ENCODE measurements at places on chromosomes 12 and 14.

GRCh38 chr12:14612898-14613445, 45.3 kb upstream of the PLBD1 start:
- no peak for DNase-seq

GRCh38 chr14:51950007-51950406, 39.3 kb upstream of the RTRAF start:
- DNase-seq: no peak

GRCh38 chr14:91220581-91221000, 23.9 kb downstream of the GPR68 start:
- DNase-seq: no peak

- no peak for DNase-seq
Measured at GRCh38 chr12:28059668-28060067, 87.1 kb upstream of the PTHLH start.

Data from GM12865 (cell line).